SK-MEL-5 (cell line): ENCODE measurements at places on chromosomes 11 and 22.

DNA sequence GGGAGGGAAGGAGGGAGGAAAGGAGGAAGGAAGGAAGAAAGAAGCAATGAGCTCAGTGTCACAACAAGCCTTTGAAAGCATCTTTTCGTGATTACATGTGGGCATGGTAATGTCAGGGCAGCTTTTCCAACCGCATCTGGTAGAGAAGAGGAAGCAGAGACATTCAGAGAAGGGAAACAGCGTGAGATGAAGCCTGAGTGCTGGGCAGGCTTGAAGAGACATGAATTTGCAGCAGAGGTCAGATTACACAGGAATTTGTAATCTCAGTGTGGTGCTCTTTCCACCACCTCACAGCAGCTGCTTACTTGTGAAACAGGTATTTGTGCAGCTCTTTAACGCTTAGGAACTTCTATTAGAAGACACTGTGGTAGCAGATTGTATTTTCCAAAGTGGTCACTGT, 289.5 kb upstream of the C11orf87 start:
- no peak for DNase-seq

GRCh38 chr22:33492210-33492651, 428.0 kb downstream of the LARGE1 start:
- no peak for DNase-seq

GRCh38 chr11:65869643-65870306, 2.8 kb downstream of the EFEMP2 start:
- DNase-seq: no peak

DNA sequence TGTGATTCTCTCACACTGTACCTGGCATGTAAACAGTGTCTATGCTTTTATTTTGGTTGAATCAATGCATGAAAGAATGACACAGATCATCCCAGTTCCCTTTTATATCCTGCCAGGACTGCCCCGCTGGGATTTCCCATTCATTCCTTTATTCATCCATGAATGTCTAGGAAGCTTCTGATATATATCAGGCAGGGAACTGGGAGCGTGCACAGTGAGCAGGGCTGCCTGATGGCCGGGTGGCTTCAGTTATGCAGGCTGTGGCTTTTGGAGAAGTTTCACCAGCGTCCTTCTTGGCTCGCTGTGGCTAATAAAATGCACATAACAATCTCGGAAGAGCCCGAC, 789.0 kb downstream of the TBC1D22A start:
- DNase-seq: no peak

GRCh38 chr11:57735619-57736298, 5.5 kb upstream of the SELENOH start:
- DNase-seq: no peak

- no peak for DNase-seq
Observed at GRCh38 chr11:114610550-114610949, 15.0 kb upstream of the NXPE4 start.

DNA sequence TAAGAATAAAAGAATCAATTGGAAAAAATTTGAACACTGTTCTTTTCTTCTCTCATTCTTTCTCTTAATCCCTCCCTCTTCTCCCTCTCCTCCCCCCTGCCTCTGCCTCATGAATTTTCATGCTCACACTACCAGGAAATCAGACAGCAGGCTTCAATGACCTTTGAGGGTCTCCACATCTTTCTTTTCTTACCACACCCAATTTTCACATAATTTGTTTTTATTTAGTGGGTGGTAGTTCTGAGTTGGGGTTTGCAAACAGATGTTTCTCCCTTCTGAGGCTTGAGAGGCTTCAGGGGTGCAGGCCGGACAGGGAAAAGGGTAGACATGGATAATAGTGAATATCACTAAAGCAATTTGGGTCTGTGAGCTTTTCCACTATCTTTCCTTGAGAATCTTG, 95.5 kb downstream of the SPATA19 start:
- no peak for DNase-seq

GRCh38 chr22:48822278-48823233, 1005.1 kb downstream of the BRD1 start:
- no peak for DNase-seq

DNA sequence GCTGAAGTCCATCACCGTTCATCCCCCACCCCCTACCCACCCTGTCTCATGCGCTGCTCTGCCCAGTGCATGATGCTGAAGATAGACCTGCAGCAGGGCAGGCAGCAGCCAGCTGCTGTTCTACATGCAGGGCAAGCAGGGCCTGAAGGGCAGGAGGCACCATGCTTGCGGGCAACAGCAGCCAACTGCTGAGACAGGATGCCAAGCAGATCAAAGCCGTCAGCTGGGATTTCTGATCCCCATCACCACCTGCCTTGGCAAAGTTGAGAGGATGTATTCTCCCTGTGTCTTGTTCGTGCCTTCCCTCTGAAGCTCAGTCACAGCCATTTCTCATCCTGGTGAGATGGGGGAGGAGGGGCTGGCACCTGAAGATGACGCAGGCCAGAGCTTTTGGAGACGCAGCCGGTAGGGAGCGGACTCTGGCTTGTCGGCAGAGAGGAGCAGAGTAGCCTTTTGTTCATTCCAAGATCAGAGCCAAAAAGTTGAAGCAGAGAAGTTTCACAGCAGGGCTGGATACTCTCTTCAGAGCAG, 227.0 kb downstream of the GRIK4 start:
- no peak for DNase-seq

- DNase-seq: no peak
Observed at GRCh38 chr22:49973018-49973961, 12.7 kb downstream of the PIM3 start.
